Stimulated activated CD8-positive, alpha-beta memory T cell treated with anti-CD3 and anti-CD28 coated beads, Interleukin-2, amount 100 ng/mL, for 1 hour (primary cell): ENCODE measurements at places on chromosomes 5 and 9.
A peak's percentile ranks its signal among the peaks of the same experiment; 100 is the strongest.

DNA sequence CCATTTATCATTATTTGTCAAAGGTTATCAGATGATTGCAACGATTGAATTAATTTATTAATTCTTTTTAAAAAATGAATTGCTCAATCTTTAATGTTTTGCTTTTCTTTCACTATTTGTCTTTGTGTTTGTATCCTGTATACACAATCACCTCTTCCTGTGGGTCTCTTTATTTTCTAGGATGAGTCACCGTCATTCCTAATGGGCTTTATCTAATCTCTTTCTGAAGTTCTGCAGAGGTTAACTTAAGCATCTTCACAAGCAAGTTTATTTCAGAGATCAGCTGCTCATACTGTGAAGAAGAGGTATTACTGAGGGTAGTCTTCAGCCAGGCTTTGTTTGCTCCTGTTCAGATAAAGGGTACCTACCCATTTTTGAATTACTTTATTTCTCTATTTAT lies 323.9 kb downstream of the NNT start:
- no peak for DNase-seq

GRCh38 chr5:152864447-152864846 lies 459.4 kb upstream of the NMUR2 start:
- no peak for DNase-seq

GRCh38 chr5:16074358-16074757 lies 105.2 kb downstream of the MARCHF11 start:
- DNase-seq = no peak

- no peak for DNase-seq
Measured at GRCh38 chr9:2697492-2697891, 19.8 kb upstream of the KCNV2 start.

GRCh38 chr5:33975852-33976251 lies 8.6 kb downstream of the SLC45A2 start:
- DNase-seq = no peak

- no peak for DNase-seq
Measured at GRCh38 chr5:160092514-160092913, 26.7 kb downstream of the PWWP2A start.

GRCh38 chr5:170557314-170557713 lies 53.5 kb downstream of the KCNIP1 start:
- no peak for DNase-seq

DNA sequence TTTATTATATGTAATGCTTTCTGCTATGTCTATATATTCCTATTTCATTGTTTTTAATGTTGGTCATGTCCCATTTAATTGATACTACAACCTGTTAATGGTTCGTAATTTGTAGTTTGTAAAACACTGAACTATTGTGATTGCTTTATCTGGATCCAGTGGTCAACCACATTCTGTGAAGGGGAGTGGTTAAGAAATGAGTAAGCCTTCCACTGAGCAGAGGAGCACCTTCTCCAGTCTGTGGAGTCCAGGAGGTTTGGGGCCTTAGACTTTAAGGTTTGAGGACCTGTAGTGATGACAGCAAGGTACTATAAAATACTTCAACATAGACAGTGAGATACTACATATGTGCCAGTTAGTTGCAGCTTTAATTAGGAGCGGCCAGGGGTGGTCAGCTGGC lies 67.7 kb upstream of the RAD23B start:
- no peak for DNase-seq

DNA sequence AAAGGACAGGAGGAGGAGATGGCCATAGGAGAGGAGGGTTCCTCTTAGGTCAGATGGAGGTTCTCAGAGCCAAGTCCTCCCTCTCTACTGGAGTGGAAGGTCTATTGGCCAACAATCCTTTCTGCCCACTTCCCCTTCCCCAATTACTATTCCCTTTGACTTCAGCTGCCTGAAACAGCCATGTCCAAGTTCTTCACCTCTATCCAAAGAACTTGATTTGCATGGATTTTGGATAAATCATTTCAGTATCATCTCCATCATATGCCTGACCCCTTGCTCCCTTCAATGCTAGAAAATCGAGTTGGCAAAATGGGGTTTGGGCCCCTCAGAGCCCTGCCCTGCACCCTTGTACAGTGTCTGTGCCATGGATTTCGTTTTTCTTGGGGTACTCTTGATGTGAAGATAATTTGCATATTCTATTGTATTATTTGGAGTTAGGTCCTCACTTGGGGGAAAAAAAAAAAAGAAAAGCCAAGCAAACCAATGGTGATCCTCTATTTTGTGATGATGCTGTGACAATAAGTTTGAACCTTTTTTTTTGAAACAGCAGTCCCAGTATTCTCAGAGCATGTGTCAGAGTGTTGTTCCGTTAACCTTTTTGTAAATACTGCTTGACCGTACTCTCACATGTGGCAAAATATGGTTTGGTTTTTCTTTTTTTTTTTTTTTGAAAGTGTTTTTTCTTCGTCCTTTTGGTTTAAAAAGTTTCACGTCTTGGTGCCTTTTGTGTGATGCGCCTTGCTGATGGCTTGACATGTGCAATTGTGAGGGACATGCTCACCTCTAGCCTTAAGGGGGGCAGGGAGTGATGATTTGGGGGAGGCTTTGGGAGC lies 3.1 kb downstream of the EGR1 start:
- peak; percentile 35 for DNase-seq

GRCh38 chr5:80763211-80763610 lies 108.4 kb upstream of the DHFR start:
- no peak for DNase-seq

DNA sequence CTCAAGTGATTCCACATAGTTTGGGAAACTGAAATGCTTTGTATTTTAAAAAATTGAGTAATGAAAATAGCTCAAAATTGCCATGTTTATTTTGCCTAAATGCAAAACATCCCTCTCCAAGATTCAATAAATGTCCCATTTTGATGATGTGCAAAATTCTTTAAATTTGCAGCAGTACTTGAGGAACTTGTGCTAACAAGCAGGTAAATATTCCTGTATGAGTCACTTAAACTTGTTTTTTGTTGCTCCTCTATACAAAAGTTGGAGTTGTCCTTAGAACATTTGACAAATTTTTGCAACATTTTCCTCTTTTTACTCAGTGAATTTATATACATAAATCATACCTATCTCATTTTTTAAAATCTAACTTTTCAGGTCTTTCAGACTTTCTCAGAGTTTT lies 280.2 kb downstream of the CDH12 start:
- no peak for DNase-seq

DNA sequence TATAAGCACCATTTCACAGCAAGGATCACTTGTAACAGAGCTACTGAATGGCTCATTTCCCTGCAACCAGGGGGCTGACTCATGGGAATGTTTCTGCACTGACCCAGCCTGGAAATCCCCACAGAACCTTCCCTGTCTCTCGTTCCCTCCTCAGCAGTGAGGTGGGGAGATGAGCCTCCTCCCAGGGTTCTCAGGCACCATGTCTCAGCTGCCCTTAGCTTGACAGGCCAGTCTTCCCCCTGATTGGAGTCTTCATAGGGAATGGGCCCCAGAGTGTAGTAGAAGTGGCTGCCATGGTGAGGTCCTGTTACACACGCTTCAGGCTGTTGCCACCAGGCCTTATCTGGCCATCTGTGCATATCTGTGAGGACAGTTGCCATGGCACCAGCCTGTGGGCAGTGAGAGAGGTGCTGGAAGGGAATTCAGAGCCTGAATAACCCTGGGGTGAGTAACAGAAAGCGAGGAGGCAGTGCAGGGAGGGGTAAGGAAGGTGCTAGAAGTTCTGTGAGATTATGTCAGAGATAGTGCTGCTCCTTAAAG lies 324.4 kb downstream of the ENC1 start:
- DNase-seq = no peak

GRCh38 chr9:131238402-131239021 lies 37.8 kb downstream of the FAM78A start:
- no peak for DNase-seq
